ENCODE measurements at places on chromosomes 7 and 10.
A peak's percentile ranks its signal among the peaks of the same experiment; 100 is the strongest.

DNA sequence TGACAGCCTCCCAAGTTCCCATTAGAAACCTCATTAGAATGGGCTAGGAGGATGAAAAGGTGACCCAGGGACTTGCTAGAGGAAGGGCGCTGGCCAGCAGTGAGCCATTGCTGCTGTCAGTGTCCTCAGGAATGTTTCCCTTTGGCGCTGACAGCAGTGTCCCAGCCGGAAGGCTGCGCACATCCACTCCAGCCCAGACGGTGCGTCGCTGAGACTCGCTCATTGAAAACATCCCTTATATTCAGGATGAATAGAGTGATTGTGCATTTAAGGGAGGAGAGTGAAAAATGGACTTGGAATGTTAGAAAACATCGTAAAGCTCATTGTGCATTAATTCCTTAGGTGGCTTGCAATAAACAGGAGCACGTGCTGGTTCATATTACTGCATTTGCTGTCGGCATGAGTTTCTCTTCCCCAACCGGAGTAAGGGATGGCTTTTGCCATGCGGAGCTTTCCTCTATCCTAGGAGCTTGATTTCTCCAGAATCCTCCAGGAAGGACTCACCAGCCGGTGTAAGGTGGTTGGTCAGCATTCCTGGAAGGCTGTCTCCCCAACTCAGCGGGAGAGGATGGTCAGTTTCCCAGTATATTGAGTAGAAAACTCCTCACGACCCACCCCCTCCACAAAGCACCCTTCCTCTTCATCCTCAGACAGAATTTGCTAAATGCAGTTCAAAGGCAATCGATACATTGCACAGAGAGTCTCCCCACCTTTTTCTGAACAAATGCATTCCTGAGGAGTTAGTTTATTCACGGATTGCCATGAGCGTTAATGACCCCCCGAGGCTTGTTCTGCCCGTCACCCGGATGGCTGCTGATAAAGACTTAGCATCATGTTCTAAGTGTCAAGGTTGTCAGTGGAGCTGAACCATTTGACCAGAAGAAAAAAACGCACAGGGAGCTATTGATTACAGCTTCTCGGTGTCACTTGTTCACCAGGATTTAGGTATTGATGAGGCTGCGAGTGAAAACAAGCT is 201.8 kb downstream of the EBF3 start:
- DNase-seq = peak; percentile 8

DNA sequence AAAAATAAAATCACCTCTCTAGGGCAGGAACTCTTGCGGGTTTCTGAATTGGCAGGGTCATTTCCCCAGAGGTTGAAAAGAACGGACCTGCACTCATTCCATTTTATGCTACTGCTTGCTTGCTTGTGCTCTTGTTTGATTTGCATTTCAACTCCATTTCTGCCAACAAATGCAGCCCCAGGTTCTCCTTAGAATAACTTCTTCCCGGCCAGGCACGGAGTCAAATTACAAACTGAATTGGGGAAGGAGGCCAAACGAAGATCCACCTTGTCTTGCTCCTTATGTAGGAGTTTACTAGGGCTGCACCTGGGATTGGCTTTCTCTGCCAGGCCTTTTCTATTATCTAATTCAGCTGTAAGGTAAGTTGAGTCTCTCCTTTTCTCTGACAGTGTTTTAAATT is 79.6 kb downstream of the HGF start:
- DNase-seq = no peak

GRCh38 chr7:120984406-120984805 is 4.1 kb upstream of the CPED1 start:
- no peak for DNase-seq

GRCh38 chr10:60043561-60044241 is 137.3 kb upstream of the CCDC6 start:
- peak; percentile 49 for DNase-seq

DNA sequence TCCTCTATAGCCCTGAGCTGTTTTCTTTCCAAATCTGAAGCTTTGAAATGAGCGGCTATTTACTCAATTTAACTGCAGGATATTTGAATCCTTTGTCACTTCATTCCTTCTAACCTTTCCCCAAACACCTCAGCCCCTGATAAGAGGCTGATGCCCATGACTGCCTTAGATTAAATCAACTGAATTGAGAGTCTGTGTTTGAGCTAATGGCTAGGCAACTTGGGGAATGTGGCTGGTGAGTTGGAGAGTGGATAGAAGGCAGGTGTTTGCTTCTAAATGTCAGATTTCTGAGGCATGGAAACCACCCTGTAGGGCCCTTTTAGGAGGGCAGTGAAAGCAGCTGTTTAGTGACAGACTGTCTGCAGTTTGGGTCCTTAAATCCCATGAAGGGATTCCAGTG is 759.9 kb downstream of the LRMDA start:
- DNase-seq = no peak

GRCh38 chr10:21726601-21727225 is 192.7 kb downstream of the MLLT10 start:
- no peak for DNase-seq

GRCh38 chr10:29870522-29871044 is 188.8 kb downstream of the JCAD start:
- DNase-seq = no peak

DNA sequence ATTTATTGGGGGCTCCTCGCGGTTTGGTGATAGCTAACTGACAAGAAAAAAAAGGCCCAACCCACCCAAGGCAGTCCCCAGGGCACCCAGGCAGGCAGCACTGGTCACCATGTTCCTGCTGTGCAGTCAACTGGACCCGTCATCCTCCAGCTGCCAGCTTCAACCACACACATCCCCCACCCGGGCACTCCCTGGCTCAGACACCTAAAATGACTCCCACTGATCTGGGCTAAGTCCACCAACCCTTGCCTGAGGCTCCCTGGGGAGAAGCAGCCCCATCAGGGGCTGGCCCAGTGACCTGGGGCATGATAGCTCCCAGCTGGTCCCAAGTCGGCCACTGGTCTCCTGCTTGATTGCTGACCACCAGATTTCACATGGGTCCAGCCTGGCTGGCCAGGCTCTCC is 161.8 kb downstream of the NRF1 start:
- DNase-seq = no peak

DNA sequence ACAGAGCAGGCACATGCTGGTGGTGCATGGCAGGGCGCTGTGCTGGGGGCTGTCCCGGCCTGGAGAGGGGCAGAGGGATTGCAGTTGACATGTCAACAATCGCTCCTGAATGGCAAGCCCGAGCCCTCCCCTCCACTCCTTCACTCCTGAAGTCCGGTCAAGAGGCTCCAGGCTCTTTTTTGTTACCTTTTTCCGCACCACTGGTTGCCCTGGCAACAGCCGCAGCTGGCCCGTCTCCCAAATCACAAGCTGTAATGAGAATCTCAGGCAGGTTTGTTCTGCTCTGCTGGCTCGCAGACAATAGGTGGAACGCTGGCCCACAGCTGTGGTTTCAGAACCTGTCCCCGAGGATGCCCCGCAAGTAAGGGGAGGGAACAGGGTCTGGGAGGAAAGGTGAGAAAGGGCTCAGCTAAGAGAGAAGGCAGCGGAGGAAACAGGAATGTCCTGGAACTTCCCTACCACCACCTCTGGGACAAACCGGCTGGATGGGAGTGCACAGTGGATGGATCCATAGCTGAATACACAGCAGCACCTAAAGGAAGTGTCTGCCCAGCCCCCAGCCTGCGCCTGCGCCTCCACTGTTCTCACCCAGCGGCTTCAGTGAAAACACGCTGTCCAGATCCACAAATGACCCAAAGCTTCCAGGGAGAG is 58.9 kb downstream of the CALML3 start:
- no peak for DNase-seq

DNA sequence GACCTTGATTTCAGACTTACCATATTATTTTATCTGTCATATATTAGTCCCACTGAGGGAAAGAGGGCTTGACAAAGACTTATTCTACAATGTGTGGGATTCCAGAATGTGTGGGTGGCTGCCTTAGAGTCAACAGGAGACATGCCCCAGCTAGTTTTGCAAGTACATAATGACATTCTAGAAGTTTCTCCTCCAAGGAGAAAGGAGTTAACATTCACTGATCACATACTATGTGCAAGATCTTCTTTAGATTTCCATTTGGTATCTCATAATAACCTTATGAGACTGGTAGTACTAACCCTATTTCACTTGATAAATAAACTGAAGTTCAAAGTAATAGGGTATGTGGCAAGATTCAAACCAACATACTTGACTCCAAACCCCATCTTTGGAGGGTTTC is 25.2 kb downstream of the IRF5 start:
- no peak for DNase-seq

DNA sequence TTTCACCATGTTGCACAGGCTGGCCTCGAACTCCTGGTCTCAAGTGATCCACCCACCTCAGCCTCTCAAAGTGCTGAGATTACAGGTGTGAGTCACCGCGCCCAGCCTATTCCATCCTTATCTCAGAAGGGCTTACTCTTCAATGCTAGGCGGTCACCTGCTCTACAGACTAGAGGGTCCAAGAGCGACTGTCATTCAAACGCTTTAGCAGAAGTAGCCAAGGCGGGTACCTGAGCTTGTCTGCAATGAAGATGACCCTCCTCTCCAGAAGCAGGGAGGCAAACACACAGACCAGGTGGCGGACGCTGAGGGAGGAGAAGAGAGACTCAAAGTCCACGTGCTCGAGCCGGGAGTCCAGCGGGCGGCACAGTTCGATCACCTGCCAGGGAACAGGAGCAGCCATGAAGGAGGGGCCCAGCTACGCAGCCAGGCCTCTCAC is 65.1 kb upstream of the MKRN1 start:
- no peak for DNase-seq

DNA sequence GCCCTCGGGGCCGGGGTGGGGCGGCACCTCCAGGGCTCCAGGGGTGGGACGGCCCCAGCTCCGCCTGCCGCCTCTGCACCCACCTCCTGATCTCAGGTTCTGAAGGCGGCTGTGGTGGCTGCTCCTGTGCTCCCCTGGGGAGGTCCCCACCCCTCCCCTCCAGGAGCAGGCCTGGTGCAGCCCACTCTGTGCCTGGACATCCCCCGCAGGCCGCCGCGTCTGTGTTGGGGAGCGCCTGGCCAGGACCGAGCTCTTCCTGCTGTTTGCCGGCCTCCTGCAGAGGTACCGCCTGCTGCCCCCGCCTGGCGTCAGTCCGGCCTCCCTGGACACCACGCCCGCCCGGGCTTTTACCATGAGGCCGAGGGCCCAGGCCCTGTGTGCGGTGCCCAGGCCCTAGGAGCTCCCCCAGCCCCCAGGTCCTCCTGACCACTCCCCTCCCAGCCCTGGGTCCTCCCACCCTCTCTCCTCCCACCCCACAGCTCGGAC is 5.5 kb downstream of the CYP2W1 start:
- no peak for DNase-seq

DNA sequence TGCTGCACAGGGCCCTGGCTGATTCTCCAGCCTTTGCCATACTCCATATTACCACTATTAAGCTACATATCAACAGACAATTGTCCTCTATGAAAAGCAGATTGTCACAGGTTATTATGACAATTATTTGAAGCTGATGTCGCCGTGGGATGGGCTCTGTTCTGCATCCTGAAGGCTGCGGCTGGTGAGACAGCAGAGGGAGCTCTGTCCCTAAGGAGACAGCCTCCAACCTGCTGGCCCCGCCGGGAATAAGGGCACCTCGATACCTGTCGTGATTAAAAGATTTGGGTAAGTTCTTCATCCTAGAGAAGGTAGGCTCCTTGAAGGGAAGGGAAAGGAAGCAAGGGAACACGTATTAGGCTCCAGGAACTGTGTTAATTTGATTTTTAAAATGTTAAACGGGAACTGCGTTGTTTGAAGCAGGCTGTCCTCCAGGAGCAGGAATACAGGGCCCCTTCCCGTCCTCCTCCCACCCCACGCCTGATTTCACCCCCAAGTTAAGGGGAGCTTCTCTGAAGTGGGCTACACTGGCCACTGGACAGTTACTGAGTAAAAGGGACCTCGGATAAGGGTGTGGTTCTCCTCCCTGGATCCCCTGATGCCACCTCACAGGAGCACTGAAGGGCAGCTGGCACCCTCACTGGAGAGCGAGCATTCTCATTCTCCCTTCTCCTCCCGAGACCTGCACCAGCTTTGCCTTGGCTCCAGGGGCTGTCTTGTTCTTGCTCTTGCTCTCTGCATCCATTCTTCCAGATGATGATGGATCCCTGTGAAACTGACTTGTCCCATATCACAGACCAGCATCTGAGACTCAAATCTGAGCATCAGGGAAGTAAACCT is 11.8 kb upstream of the TIAL1 start:
- DNase-seq = peak; percentile 48

- DNase-seq = no peak
These were observed 79.3 kb upstream of the PPP2R2D start for GRCh38 chr10:131821378-131822012.
